ENCODE measurements at places on chromosomes 2 and 18.

GRCh38 chr2:1976728-1977416, 232.6 kb upstream of the PXDN start:
- no peak for DNase-seq

DNA sequence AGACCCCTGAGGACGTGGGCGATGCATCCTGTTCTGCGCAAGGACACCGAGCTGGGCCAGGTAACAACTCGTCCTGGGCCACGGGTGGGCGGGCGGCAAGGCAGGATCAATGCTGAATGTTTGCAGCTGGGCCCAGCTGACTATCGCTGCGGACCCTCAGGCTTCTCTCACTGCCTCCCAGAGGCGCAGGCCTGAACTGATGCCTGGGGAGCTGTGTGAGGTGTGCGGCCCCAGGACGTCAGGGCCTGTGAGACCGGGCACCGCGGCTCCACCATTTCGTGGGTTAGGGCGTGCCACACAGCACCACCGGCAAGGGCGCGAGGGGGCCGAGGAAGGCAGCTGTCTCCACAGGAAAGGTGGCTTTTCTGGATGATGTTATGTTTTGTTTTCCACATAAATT, 307.4 kb downstream of the NDUFA10 start:
- DNase-seq = no peak

DNA sequence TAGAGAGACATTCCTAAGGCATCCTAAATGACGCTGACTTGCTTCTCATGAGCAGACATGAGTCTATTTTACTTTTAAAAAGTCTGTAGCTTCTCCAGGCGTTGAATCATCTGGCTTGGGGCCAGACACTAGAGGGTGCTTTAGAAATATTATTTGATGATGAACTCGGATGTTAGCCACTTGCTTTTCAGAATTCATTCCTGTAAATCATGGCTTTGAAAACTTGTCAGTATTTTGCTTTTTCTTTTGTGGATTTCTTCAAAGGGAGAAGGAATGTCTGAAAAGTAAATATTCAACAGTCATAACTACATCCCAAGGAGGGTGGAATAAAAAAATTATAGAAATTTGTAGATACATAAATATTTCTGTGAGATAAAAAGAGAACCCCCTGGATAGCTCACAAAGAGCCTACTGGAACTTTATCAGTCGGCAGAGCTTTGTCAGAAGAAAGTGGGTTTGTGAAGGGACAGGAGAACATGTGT, 370.8 kb downstream of the OSR1 start:
- no peak for DNase-seq

DNA sequence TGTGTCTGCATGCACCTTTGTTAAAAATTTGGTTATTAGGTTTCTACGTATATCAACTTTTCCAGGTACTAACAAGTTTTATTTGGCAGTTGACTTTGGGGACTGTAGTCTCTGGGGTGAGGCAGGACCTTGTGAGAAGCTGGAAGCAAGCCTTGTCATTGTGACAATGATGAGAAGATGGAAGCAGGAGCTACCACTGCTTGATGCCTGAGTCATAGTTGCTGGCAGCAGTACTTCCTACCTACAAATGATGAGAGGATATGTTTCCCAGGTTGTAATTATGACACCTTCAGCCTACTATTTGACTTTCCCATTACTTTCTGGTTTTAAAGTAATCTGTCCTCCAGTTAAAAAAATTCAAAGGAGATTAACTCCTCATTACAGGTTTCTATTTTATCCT, 516.3 kb downstream of the NRXN1 start:
- DNase-seq = no peak

GRCh38 chr2:215746226-215746886, 267.0 kb downstream of the MREG start:
- DNase-seq = no peak

- no peak for DNase-seq
Measured at GRCh38 chr2:146244830-146245229, 1600.0 kb upstream of the ACVR2A start.

- no peak for DNase-seq
Measured at GRCh38 chr2:235384624-235385023, 109.2 kb upstream of the AGAP1 start.

GRCh38 chr2:170817093-170818035, 677 bp downstream of the GAD1 start:
- no peak for DNase-seq

DNA sequence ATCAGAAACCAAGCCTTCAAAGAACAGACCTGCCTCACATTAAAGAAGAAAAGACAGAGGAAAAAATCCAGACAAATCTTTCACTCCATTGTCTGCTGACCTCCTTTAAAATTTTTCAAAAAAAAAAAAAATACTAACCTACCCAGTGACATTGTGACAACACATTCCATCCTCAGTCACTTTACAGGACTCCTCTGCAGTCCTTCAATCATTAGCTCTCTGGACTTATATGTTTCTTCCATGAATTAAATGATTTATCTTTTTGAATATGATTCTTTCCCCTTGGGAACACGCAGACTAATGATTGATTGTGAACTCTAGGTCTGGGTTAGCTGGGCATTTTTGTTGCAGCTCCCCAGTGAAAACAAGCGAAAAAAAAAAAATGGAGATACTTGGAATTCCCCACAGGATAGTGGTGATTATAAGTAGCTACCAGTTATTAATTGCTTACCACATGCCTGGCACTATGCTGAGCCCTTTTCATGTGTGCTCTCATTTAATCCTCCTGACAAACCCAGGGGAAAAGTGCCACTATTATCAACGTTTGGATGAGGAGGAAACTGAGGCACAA, 261.3 kb upstream of the NCKAP5 start:
- no peak for DNase-seq

DNA sequence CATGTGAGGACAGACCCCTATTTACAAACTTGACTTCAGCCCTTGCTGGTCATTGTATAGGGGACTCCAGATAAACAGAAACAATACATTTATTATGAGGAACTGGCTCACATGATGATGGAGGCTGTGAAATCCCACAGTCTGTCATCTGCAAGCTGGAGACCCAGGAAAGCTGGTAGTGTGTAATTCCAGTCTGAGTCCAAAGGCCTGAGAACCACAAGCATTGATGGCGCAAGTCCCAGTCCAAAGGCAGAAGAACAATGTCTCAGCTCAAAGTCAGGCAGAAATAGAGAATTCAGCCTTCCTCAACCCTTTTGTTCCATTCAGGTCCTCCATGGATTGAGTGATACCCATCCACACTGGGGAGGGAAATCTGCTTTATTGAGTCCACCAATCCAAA, 28.1 kb upstream of the SPP2 start:
- DNase-seq = no peak

DNA sequence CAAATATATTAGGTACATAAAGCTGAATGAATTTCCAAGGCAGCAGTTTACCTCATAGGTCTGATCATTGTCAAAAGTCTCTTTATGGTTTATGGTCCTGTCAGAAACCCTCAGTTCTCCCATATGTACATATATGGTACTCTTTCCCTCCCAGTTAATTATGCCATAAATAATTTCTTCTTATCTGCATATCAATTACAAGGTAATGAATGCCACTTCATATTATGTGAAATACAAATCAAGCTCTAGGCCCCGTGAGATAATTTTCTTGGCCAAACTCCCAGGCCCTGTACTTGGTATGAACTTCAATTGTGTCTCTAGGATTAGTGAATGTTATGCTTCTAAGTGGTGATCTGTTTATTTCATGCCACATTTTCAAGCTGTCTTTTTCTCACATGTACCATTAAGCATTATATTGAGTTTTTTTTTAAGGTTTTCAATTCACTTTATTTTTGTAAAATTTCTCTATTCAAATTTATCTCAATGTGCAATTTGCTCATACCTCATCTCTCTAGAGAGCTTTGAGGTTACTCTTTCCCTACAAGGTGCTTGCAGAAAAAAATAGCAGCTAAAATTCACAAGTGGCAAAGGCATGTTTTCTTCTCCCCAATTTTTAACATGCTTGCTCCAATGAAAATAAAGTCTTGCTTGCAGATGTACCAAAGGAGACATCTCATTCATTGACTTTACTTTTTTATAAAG, 430.6 kb upstream of the VRK2 start:
- DNase-seq = no peak

GRCh38 chr18:55778788-55779690, 191.0 kb upstream of the TCF4 start:
- DNase-seq = no peak

DNA sequence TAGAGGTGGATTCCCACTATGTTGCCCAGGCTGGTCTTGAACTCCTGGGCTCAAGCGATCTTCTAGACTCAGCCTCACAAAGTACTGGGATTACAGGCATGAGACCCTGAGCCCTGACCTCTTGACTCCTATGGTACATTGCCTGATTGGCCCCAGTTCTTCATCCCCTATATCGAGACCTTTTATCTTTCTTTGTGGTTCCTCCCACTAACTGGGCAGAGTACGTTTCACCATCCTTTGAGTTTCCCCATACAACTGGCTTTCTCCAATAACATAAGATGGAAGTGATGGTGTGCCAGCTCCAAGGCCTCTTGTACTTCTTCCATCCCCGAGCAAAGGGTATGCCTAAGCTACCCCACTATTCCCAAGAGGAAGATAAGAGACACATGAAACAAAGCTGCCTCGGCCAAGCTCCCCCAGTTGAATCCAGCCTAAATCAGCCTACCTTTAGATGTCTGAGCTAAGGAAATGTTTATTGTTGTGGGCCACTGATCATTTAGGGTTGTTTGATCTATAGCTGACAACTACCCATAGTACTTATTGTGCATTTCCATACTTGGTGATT, 8.3 kb upstream of the TMEM247 start:
- no peak for DNase-seq

GRCh38 chr2:119197126-119197405, 26.6 kb upstream of the STEAP3 start:
- no peak for DNase-seq

- DNase-seq = no peak
Measured at GRCh38 chr2:39099870-39100728, 20.8 kb downstream of the SOS1 start.

- DNase-seq = no peak
Measured at GRCh38 chr2:43047187-43047780, 179.1 kb downstream of the ZFP36L2 start.

GRCh38 chr2:150125708-150126107, 361.8 kb downstream of the RND3 start:
- no peak for DNase-seq

DNA sequence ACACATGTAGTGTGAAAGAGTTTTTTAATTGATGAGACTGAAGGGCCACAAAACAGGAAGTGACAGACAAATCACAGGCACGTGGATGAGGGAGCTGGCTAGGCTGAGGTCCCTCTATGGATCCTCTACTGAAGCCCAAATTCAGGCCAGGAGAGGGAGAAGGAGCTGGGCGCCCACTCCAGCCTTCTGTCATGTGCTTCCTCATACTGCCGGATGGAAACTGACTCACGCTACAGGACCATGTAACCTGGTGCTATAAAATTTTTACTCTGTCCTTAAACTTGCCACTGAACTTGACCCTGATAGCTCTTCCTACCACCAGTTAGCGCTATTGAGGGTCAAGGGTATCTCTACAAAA, 31.3 kb downstream of the PSTPIP2 start:
- no peak for DNase-seq

GRCh38 chr2:8456151-8457091, 225.4 kb upstream of the ID2 start:
- peak; percentile 10 for DNase-seq
